ENCODE measurements at places on chromosomes 4 and X. TPM values are rescaled to one million over a fixed set of nuclear protein-coding genes. Genes with fewer than 3 reads are reported as not detected.

GRCh38 chrX:110853610-110854009, 58.0 kb upstream of the CHRDL1 start:
- no peak for DNase-seq

Gene IQCM
- not detected for total RNA-seq

Gene SYTL5
- total RNA-seq: 9.7 TPM

DNA sequence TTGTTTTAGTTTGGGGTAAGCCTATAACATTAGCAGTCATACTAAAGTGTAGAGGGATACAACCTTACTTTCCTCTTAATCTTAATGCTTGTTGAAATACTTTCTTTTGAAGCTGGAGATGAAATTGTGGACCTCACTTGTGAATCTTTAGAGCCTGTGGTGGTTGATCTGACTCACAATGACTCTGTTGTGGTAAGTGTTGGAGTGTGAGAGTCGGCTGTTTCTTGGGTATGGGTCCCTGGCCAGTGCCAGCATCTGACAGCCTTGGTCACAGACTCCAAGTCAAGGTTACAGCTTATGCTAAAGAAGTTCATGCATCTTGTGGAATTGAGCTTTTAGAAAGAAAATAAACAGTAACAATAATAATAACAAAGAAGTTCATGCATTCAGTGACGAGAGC, 31.6 kb downstream of the RNF4 start:
- DNase-seq: no peak

Gene FAT4
- total RNA-seq: 2.5 TPM

Gene SOX3
- total RNA-seq: 21.7 TPM

GRCh38 chr4:26074712-26075430, 160.9 kb downstream of the SMIM20 start:
- no peak for DNase-seq

Gene RHOXF2B
- total RNA-seq: not detected

GRCh38 chrX:35800474-35800873, 2.3 kb downstream of the MAGEB16 start:
- no peak for DNase-seq

GRCh38 chrX:2766906-2767305, 15.1 kb downstream of the XG start:
- DNase-seq: no peak

DNA sequence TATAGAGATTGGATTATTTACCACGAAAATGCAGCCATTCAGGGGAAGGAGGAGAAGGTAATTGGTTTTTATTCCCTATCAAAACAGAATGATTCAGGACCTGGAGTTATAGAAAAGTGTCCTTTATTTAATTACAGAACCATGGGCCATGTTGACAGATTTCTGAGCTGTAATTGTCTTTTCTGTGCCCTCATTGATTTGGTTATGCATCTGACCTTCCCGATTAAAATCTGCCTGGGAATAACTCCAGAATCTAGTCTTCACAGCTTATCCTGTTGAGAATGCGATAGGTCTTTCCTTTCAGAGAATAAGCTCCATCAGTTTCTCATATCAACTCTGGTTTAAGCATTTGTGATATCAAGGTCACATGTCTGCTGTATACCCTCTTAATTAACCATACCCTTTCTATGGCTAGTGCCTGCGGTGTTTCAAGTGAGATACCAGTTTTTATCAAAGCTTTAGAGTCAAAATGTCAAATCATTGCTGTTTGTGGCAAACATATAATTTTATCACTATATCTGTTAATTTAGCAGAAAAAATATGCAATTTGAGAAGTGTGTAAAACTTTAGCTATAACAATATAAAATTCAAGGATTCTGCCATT, 37.2 kb upstream of the ANK2 start:
- DNase-seq: no peak

DNA sequence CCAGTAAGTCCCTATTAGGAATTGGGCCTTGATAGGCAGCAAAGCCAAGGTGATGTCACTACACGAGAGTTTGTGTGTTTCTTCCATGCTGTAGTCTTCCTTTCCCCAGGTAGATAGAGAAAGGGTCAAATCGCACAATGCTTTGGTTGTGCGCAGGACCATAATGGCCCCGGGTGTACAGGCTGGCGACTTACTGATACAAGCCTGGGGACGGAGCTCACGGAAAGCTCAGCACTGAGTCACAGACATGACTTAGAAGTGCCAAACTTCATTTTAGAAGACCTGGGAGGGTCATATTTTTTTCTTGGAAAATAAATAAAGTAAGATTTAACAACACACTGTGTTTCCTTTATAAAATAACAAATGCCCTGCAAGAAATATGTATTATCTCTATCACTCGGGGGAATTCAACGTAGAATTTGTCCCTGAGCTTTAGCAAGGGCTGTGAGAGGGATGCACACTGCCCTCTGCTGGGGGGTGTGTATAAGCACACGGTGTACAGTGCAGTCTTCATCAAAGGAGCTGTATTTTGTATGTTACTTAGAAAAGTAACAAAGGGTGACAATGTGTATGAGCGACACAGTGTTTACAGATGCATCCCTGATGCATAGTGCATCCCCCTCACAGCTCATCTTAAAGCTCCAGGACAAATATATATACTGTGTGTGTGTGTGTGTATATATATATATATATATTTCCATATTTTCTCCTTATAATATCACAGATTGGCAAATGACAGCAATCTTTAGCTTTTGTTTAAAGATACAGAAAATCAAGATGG, 254.5 kb upstream of the VEGFC start:
- peak; percentile 44 for DNase-seq

DNA sequence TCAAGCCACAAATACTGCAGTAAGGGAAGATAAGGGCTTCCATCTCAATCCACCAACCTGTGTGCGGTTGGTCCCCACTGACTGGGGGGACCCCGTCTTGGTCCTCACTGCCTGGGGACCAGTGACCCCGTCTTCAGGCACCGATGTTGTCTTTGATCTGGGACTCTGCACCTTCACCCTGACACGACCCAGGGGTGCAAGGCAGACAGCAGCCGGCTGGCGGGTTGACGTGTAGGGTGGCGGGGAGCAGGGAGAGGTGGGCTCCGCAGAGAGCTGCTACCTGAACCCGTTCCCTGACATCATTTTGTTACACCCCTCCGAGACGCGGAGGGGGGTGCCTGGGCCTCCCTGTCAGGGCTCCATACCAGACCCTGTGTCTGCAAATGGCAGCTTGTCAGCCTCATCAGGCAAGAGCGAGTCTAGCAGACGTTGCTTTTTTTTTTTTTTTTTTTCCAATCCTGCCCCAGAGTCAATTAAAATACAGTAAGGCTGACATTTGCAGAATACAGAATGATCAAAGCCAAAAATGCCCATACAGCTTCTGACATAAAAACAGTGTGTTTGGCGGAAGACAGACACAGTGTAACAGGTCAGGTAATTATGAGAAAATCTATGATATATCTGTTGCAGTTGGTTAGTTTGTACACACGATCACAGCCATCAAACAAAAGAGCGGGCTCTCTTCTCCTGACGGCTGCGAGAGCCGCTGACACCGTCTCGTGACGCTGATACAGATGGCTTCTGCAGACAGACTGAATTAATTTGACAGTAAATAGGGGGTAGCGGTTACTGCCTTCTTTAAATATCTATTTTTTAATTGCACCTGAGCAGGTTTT, 118.6 kb downstream of the CRLF2 start:
- no peak for DNase-seq

Gene NDNF
- 0.67 TPM for total RNA-seq

GRCh38 chr4:118221227-118221800, 131.5 kb downstream of the PRSS12 start:
- no peak for DNase-seq

Gene CXorf38
- total RNA-seq: 7.9 TPM

Gene NUP62CL
- 16.0 TPM for total RNA-seq

- no peak for DNase-seq
Measured at GRCh38 chrX:19747652-19748610, 139.5 kb downstream of the SH3KBP1 start.

DNA sequence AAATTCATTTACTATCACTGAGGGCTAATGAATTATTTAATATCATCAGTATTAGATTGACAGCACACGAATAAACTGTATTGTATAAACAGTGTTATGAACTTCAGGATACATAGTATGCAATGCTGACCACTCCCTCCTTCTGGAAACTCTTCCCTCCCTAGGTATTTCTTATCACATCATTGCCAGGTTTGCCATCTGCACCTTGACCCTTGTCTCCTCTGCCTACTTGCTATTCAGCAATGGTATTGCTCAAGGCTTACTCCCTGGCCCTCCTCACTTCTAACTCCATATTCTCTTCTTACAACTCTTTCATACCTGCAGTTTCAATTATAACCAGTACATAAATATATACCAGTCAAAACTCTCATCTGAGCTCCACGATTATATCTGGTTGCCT, 38.9 kb downstream of the ATP8A1 start:
- no peak for DNase-seq

Gene UGT8
- total RNA-seq: 7.5 TPM

Measured in progenitor cell of endocrine pancreas (in vitro differentiated cells).